Stimulated activated memory B cell treated with anti-CD40 and anti-IgM and Interleukin-4, amounts not matched to agents 10 μg/mL and 1 μg/mL and 100 μg/mL, for 72 hours (primary cell): ENCODE measurements at places on chromosomes 11 and 22.
A peak's percentile ranks its signal among the peaks of the same experiment; 100 is the strongest.

DNA sequence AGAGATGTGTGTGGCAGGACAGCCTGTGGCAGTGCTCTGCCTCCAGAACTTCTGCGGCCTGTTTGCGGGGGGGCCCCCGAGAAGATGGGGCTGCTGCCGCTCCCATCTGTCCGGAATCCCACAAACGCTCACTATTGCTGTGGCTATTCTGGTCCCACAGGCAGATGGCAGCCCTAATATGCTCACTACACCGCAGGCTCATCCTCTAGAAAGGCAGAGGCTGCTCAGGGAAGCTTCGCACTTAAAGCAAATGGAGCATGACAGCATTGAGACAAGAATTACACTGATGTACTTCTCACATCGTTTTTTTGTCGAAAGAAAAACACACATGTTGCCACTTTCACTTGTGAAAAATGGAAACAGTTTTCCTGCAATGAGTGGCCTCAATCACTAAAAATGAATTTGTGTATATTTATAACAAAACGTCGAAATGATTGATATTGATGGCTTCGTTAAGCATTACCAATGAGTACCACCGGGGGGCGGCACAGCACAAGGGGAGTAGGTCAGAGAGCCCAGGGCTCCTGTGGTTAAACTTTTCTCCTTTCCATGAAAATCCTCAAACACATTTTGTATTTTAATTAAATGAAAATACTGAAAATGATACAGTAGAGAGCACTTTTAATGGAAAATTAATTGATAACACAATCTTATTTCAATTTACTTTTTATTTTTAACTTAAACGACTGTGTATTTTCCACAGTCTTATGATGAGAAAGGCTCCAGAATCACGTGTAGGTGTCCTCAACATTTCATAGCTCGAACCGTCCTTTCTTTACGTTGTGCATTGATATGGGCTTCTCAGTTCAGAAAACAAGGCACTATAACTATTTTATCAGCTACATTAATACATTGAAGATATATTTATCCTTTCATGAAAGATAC, 69.1 kb downstream of the CTTN start:
- peaks cover 23% of the 10 kb centered on the region for H3K4me1 ChIP-seq
- peaks cover 47% of the 10 kb centered on the region for H3K27me3 ChIP-seq
- H3K36me3 ChIP-seq, result no peaks in the 10 kb centered on the region
- H3K27ac ChIP-seq, result no peak overlapping the region
- ATAC-seq, result no peak

- peaks cover 38% of the 10 kb centered on the region for H3K27me3 ChIP-seq
- peaks cover 14% of the 10 kb centered on the region for H3K4me1 ChIP-seq
- H3K4me3 ChIP-seq, result no peak overlapping the region
- no peaks in the 10 kb centered on the region for H3K36me3 ChIP-seq
- ATAC-seq, result no peak
Observed at GRCh38 chr11:20042811-20043341, 117.4 kb downstream of the DBX1 start.

- H3K27me3 ChIP-seq, result no peaks in the 10 kb centered on the region
- no peak for ATAC-seq
- no peak overlapping the region for H3K27ac ChIP-seq
- H3K4me1 ChIP-seq, result no peaks in the 10 kb centered on the region
Observed at GRCh38 chr11:80327956-80328614, 887.3 kb upstream of the TENM4 start.

- no peak overlapping the region for H3K4me3 ChIP-seq
- no peak overlapping the region for H3K27ac ChIP-seq
- no peaks in the 10 kb centered on the region for H3K27me3 ChIP-seq
- H3K4me1 ChIP-seq, result no peaks in the 10 kb centered on the region
Observed at GRCh38 chr11:77322926-77323590, 21.6 kb upstream of the GDPD4 start.

GRCh38 chr11:64357904-64358535, 942 bp upstream of the RPS6KA4 start:
- peaks cover 22% of the 10 kb centered on the region for H3K36me3 ChIP-seq
- H3K4me3 ChIP-seq, result peak overlapping the region; percentile 57
- peaks cover 56% of the 10 kb centered on the region for H3K4me1 ChIP-seq
- no peak for ATAC-seq
- H3K27me3 ChIP-seq, result no peaks in the 10 kb centered on the region
- H3K27ac ChIP-seq, result peak overlapping the region; percentile 77

DNA sequence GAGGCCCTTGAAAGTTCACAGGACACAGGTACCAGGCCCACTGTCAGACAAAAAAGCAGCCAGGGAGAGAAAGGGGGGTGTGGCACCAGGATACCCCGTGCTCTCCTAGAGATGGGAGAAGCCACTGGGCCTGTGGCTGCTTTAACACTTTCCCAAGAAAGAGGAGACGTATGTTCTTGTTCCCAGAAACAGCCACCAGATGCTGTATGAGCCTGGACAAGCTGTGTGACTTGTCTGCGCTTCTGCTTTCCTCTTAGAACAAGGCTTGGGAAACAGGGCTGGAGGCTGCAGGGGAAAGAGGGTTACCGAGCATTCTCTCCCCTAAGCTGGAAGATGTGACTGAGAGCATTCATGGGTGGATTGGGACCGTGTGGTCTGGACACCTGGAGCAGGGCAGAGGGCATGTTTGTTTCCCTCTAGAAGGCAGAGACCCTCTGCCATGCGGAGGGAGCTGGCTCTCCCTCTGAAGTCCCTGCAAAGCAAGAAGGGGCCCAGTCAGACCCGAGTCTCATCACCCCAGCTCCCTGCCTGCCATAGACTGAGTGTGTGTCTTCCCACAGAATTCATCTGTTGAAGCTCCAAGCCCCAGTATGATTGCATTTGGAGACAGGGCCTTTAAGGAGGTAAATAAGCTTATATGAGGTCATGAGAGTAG, 74.1 kb downstream of the TRIM29 start:
- no peak overlapping the region for H3K27ac ChIP-seq
- no peaks in the 10 kb centered on the region for H3K36me3 ChIP-seq
- peaks cover 35% of the 10 kb centered on the region for H3K27me3 ChIP-seq
- no peaks in the 10 kb centered on the region for H3K4me1 ChIP-seq

GRCh38 chr11:61511383-61511782, 2.8 kb downstream of the LRRC10B start:
- H3K27ac ChIP-seq, result no peak overlapping the region
- H3K4me1 ChIP-seq, result peaks cover 13% of the 10 kb centered on the region
- peaks cover 71% of the 10 kb centered on the region for H3K27me3 ChIP-seq
- ATAC-seq, result no peak
- H3K36me3 ChIP-seq, result no peaks in the 10 kb centered on the region
- H3K4me3 ChIP-seq, result no peak overlapping the region

- no peak for ATAC-seq
- no peaks in the 10 kb centered on the region for H3K4me1 ChIP-seq
- H3K4me3 ChIP-seq, result no peak overlapping the region
- no peaks in the 10 kb centered on the region for H3K36me3 ChIP-seq
- H3K27ac ChIP-seq, result no peak overlapping the region
- no peaks in the 10 kb centered on the region for H3K27me3 ChIP-seq
Observed at GRCh38 chr11:132933703-132934102, 598.6 kb downstream of the OPCML start.

DNA sequence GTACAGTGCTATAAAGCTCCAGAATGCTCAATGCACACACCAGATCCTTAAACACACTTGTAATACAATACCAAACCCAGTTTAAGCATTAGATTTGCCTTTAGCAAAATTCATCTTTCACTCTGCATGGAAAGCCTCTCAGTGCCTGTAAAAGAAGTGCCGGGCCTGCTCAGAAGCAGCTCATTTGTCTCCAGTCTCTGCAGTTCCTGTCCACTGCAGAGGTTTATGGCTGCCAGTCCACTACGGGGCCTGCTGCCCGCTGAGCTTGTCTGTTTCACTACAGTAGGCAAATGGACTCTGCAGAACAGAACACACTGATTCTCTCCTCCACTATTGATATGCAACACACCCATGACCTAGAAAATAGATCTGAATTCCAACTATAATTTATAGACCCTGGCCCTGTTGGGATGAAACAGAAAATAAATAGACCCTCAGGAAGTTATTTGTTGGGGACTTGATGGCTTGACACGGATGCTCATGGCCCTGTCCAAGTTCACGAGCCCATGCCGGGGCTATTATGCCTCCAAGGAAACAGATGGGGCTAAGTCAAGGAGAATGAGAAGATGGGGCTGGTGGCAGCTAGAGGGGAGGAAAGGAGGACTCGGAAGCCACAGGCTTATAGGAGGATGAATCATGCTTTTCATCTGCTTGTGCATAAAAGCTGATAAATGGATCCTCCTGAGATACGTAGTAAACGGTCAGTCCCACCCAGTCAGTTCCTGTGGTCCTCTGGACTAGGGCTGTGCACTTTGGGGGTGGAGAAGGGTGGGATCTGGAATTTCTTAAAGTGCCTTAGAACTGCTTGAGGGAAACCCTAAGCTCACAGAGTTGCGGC, 416.8 kb upstream of the TENM4 start:
- no peaks in the 10 kb centered on the region for H3K27me3 ChIP-seq
- ATAC-seq, result no peak
- no peaks in the 10 kb centered on the region for H3K36me3 ChIP-seq
- no peak overlapping the region for H3K27ac ChIP-seq
- H3K4me1 ChIP-seq, result no peaks in the 10 kb centered on the region

GRCh38 chr11:19970944-19971343, 189.3 kb downstream of the DBX1 start:
- peaks cover 56% of the 10 kb centered on the region for H3K27me3 ChIP-seq
- H3K4me3 ChIP-seq, result no peak overlapping the region
- ATAC-seq, result no peak

DNA sequence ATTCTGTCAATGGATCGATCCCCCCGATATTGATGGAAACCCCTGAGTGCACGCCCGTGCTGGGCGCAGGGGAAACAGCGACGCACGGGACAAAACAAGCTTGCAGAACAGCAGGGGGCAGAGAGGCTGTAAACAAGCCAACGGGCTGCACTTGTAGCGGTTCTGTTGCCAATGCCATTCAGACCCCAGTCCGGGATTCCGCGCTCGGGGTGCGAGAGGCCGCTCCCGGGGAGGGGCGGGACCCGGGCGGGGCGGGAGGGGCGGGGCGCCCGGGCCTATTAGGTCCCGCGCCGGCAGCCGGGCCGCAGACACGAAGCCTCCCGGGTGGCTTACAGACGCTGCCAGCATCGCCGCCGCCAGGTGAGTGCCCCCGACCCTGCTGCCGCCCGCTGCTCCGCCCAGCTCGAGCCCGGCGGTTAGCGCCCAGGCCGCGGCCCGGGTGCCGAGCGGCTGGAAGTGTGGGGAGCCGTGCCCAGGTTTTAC, at the start of gene BIK:
Gene BIK, plus strand, starts transcription at position 307 of the 483 bp plus-strand sequence. CDS start 13,273 bp downstream, outside the sequence.
- peak within 1 kb of the TSS; percentile 71 for H3K4me3 ChIP-seq
- H3K27me3 ChIP-seq, result peaks cover 51% of the 10 kb centered on the region
- no peak within 1 kb of the TSS for H3K27ac ChIP-seq
- peaks cover 34% of the 10 kb centered on the region for H3K4me1 ChIP-seq
- H3K36me3 ChIP-seq, result no peaks in the 10 kb centered on the region
- peak; percentile 60 for ATAC-seq
